ENCODE measurements at places on chromosomes 16 and 17.
A peak's percentile ranks its signal among the peaks of the same experiment; 100 is the strongest.

GRCh38 chr16:50839920-50840729, 98.2 kb downstream of the CYLD start:
- no peak for DNase-seq

GRCh38 chr17:68458260-68459036, 1.2 kb upstream of the WIPI1 start:
- DNase-seq, result no peak

GRCh38 chr17:60154616-60155426, 5.0 kb downstream of the CA4 start:
- DNase-seq, result no peak

GRCh38 chr17:63987221-63988126, 10.7 kb upstream of the PRR29 start:
- DNase-seq, result no peak

DNA sequence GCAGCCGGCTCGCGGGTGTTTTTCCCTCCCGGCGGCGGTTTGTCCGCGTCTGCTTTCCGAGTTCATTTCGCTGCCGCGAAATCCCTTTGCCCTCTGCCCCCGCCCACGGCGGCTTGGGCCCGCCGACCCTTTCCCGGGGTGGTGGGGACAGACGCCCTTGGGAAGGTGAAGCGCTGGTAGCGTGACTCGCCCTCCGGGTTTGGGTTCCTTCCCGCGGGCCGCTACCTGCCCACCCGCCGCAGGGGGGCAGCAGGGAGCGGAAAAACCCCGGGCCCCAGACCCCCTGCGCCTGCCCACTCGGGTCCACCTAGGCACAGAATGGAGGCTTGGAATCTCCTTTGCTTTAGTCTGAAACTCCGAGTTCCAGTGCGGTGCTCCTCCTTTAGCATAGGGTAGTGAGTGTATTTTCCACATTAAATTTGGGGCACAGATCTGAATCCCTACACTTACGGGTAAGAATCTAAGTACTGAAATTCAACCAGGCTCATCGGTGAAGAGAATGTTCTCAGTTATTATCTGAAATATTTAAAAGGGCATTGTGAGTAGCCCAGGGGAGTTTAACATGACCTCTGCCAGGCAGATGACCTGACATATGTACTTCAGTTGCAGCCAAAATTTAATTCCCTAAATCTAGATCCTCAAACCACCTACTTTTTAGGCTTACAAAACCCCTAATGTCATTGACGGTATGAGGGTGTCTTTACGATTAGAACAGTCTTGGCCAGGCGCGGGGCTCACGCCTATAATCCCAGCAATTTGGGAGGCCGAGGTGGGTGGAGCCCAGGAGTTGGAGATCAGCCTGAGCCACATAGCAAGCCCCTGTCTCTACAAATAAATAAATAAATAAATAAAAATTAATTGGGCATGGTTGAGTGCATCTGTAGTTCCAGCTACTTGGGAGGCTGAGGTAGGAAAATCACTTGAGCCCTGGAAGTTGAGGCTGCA, 1.0 kb downstream of the NME2 start:
- peak; percentile 65 for DNase-seq

DNA sequence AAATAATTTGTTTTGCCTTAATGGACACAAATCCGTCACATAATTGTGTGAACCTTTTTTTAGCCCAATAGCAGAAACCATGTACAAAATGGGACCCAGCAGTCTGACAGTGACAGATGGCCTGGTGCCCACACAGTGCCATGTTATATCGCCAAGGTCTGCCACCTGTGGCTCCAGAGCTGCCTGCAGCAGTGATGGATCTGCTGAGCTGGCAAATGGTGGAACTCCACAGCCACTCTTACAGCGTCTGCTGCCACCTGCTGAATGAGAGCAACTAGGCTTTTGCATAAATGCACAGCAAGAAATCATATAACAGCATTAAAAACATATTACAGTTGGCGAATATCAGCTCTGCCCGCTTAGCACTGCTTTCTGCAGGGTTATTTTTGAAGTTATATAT, 59.4 kb downstream of the NUP93 start:
- no peak for DNase-seq

DNA sequence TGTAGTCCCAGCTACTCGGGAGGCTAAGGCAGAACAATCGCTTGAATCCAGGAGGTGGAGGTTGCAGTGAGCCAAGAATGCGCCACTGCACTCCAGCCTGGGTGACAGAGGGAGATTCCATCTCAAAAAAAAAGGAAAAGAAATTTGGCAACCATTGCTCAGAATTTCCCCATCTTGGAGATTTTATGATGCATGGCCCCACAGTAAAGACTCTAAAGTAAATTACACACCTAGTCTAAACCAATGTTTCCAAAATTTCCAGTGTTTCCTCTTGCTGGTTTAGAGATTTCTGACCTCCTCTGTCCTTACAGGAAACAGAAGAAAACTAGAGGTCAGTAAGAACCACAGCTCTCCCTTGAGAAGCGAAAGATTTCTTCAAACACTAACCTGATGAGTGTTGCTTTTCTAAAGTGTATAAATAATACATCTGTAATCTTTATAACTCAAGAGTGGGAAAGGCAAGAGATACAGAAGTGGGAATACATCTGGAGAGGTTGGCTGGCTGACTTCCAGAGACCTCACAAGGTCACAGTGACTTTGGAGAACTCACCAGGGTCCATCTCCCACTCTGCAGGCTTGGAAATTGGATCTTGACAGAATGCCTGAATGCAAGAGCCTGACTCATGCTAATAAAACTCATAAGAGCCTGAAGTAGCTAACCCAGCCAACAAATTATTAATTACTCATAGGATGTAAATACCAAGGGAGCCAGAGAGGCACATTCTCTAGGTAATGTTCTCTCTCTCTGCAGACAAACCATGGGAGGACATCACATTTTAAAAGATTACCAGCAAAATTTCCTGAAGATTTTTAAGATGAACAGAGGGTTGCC, 8.8 kb downstream of the ADAT1 start:
- DNase-seq, result no peak

GRCh38 chr17:81148986-81149533, 16.2 kb upstream of the PVALEF start:
- no peak for DNase-seq

DNA sequence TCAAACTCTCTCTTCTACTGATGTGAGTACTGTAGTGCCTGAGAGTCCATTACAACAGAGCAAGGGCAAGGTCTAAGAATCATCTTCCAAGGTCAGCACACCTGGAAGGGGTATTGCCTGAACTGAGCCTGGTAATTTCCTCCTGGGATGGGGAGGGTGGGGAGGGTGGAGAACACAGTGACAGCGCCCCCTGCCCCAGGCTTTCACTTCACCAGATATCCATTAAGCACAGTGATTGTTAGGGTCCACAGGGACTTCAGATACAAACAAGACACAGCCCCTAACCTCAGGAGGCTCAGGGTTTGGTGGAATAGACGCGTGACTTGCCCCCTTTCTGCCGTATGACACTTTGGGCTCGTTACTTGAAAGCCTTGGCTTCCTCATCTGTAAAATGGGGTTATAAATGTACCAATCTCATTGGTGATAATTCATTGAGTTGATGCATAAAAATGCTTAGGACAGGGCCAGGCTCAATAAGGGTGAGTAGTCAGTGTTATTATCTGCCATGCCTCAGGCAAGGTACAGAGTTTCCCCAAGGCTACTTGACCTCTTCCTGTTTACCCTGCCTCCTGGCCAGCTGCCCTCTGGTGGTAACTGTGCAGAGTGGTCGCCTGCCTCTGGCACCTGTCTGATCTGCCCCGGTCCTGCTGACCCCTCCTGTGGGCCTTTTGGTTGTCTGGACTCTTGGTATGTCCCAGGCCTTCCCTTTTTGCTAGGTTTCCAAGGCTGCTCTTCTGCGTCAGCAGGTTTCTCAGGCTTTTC, 13.1 kb upstream of the BRD7 start:
- DNase-seq, result no peak

- DNase-seq, result no peak
These were observed 11.2 kb downstream of the PIEZO1 start for GRCh38 chr16:88773812-88774291.

DNA sequence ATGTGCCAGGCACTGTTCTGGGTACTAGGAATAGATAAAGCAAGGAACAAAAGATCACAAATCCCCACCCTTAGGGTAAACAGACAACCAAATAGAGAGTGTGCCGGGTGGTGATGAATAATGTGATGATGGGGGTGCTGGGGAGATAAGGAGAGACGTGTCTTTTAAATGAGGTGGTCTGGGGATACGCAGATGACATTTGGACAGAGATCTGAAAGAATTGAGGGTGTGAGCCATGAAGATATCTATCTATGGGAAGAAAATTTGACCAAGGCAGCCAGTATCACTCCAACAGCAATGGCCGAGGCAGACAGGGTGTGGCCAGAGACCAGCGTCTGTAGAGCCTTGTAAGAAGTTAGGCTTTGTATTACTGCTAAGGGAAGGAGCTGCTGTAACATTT, 165.3 kb downstream of the MRTFB start:
- DNase-seq, result no peak

- no peak for DNase-seq
These were observed 91.5 kb downstream of the UTP18 start for GRCh38 chr17:51351890-51352289.

- no peak for DNase-seq
These were observed 121.9 kb downstream of the XYLT1 start for GRCh38 chr16:17348826-17349225.

GRCh38 chr16:67996666-67997065, 2.6 kb downstream of the DPEP2 start:
- DNase-seq, result no peak

GRCh38 chr17:19486351-19487023, 47.2 kb upstream of the SLC47A1 start:
- DNase-seq, result no peak
